Stimulated activated CD4-positive, alpha-beta T cell treated with anti-CD3 and anti-CD28 coated beads, TNF-alpha, amount 100 ng/mL, for 24 hours (primary cell): ENCODE measurements at places on chromosomes 6 and 20.

GRCh38 chr6:87669051-87669450 lies 33.0 kb downstream of the AKIRIN2 start:
- no peak for DNase-seq

GRCh38 chr6:85691478-85691877 lies 48.8 kb upstream of the SYNCRIP start:
- DNase-seq, result no peak

DNA sequence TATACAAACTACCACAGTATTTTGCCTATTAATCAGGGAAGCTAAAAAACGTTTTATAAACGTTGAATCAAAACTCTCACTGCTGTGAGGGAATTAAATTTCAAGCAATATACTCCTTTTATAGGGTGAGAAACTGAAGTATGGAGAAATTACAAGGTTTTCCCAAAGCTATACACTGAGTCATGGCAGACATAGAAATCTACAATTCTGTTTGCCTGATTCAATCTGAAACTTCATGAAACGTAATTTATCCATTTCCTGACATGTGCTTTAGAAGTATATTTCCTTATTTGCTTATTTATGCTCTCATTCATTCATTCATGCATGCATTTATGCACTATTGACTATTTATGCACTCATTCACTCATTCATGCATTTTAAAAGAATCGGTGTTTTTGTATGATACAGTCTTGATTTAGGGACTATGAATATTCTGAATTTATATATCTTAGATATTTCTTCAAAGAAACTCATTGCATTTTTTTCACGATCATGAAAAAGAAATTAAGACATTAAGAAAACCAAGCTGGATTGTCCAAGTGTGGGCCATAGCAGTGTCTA lies 16.5 kb downstream of the EYA4 start:
- no peak for DNase-seq

GRCh38 chr20:20630551-20630950 lies 81.9 kb downstream of the RALGAPA2 start:
- no peak for DNase-seq

- DNase-seq, result no peak
Measured at GRCh38 chr6:87181903-87182302, 26.5 kb downstream of the ZNF292 start.

GRCh38 chr20:9597547-9597946 lies 83.2 kb downstream of the LAMP5 start:
- no peak for DNase-seq

GRCh38 chr6:121770943-121771342 lies 335.5 kb downstream of the GJA1 start:
- DNase-seq, result no peak

- DNase-seq, result no peak
Measured at GRCh38 chr6:169964486-169965180, 213.2 kb downstream of the ERMARD start.
